ENCODE measurements at places on chromosomes 5 and 9. TPM values are rescaled to one million over a fixed set of nuclear protein-coding genes. Genes with fewer than 3 reads are reported as not detected.

DNA sequence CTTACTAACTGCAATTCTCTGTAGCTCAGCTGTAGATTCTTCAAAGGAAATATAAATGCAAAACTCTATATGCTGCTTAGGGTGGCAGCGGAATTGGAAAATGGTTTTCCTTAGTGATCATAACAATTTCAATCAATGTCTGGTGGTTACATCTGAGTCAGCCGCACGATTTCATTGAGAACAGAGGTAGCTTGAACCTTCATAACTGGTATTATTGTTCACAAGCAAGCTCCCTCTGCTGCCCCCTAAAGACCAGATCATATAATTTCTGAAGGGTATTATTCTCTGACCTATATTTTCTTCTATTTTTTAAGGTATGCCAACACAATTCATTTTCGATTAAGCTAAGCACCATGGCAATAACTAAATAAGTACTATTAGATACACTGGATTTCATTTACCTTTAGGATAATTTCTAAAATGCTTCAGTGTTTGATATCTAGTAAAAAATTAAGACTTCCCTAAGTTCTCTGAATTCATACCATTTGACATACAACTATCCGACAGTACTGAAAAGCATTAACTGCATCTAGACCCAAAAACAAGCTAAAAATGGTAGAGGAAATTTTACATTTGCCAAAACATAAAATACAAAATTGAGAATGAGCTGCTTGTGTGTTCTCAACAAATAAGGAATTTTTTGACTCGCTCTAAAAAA, 181.1 kb upstream of the SPEF2 start:
- DNase-seq = peak; percentile 75

- peak; percentile 57 for DNase-seq
These were observed 403.4 kb downstream of the MAN2A1 start for GRCh38 chr5:110092955-110093785.

DNA sequence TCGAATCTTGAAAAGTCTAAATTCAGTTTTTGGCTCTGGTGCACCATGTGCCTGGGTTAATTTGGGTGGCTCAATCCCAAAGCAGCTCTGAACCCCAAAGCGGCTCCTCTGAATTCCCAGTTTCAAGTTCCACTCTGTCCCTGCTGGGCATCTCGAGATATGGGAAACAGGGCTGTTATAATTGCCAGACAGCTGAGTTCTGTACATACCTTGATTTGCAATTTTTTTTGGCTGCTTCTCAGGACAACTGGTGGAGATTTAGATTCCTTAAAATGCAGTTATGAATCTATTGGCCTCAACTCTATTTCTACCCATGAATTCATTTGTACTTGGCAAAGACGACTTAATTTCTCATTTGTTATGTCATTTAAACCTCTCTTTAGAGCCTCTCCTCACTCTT, 808.5 kb downstream of the TLE4 start:
- DNase-seq = no peak

GRCh38 chr5:128762661-128763306, 202.5 kb upstream of the SLC27A6 start:
- DNase-seq = no peak

DNA sequence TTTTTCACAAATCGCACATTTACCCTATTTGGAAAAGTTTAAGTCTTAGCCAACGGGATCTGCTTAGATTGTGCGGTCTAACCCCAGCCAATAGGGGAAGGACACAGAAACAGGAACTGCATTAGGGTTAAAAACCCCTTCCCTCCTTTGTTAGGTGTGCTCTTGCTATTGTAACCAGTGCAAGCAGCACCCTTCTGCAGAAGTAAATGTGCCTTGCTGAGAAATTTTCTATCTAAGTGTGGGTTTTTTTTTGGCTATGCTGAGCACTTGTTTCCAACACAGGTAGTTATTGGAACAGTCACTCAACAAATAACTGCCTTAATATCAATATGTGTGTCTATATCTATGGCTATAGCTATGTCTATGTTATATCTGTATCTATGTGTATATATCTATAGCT, 190.0 kb downstream of the TRIM32 start:
- DNase-seq = no peak

DNA sequence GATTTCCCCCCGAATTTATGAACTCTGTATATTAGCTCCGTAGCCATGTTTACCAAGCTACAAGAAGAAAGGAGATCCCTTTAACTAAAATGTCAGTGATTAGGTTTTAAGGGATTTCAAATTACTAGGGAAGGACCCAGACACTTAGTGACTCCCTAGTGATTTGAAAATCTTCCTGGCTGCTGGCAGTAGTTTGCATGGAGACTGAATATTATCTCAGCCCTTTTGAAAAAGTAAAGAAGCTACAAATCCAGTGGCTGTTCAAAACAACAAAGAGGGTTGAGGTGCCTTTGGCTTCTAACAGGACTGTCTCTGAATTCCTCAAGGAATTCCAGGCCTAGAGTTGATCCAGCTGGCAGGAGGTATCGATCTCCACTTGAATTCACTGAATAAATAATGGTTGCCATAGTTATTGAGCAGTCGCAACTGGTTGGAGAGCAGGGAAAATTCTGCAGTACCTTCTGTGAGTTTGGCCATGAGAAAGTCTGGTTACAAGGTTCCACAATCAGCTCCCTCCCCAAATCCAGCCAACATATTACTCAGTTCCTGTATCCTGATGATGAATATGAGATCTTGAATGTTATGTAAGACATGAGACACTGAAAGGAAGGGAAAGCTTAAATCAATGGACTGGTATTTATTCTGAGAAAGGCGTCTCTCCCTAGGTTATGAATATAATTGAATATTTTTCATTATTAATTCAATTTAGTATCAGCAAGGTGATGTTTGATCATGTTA, 37.7 kb downstream of the NR4A3 start:
- peak; percentile 27 for DNase-seq

DNA sequence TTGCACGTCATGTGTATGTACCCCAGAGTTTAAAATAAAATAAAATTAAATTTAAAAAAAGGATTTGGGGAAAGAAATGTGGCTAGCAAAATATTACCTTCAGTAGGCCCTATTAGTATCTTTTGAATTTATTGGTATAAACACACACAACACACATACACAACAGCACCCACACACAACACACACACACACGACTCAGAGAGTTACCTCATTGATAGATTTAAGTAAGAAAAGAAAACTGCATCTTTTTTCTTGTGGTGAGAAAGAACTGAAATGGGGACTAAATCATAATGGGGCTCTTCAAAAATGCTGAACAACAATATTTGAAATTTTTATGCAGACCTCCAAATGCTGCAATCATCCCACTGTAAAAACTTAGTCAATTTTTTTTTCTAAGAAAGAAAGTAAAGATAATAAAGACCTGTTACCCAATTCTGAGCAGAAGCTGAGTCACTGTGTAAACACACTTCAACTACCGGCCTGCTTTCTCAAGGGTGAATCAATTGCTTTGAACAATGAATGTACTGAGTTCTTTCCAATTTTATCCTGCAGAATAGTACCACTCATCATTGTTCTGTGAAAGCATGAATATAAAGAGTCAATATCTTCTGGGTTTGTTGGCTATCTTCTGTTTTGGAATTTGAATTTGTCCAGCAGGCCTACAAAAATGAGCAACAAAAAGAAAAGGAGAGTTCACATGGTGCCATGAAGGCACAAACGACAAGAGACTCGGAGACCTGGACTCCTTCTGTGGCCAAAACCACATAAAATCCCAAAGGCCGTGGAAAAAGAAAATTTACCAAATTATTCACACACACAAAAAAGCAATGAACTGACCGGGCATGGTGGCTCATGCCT, 57.9 kb upstream of the CCNG1 start:
- no peak for DNase-seq

DNA sequence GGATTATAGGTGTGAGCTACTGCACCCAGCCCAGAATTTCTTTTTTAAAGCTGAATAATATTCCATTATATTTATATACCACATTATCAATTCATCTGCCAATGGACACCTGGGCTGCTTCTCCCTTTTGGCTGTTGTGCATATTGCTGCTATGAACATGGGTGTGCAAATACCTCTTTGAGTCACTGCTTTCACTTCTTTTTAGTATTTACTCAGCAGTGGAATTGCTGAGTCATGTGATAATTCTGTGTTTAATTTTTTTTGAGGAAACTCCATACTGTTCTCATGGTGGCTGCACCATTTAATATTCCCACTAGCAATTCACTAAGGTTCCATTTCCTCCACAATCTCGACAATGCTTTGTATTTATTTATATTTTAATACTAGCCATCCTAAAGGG, 36.1 kb upstream of the KIF4B start:
- no peak for DNase-seq

- DNase-seq = no peak
These were observed 212.0 kb downstream of the KDM4C start for GRCh38 chr9:6969805-6970204.

- DNase-seq = no peak
These were observed 18.1 kb downstream of the SLC1A1 start for GRCh38 chr9:4508246-4508906.

DNA sequence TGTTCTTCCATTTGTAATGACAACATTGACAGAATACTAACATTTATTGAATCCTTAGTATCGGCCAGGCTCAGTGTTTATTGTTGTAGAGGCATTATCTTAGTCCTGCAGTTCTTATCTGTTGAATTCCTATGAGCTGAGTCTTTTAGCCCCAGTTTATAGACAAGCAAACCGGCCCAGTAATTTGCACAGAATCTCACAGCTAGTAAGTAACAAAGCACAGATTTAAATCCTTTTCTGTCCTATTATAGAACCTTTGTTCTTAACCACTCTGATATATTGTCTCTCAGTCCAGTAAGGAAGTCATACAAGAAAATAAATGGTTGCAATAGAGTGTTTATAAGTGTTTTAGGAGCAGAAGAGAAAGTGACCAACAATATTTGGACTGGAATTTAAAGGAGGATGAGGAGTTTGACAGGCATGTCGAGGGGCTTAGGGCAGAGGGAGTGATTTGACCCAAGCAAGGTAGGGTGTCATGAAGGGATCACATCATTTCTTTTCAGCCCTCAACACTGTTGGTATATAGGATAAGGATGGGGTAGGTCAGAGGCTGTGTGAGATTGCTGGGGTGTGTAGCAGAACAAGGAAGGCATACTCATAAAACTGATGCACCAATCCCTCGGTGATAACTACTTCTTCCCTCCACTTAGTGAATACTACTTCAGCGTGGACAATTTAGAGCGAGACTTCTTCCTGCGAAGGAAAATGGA, 39.5 kb downstream of the LARP1 start:
- no peak for DNase-seq

DNA sequence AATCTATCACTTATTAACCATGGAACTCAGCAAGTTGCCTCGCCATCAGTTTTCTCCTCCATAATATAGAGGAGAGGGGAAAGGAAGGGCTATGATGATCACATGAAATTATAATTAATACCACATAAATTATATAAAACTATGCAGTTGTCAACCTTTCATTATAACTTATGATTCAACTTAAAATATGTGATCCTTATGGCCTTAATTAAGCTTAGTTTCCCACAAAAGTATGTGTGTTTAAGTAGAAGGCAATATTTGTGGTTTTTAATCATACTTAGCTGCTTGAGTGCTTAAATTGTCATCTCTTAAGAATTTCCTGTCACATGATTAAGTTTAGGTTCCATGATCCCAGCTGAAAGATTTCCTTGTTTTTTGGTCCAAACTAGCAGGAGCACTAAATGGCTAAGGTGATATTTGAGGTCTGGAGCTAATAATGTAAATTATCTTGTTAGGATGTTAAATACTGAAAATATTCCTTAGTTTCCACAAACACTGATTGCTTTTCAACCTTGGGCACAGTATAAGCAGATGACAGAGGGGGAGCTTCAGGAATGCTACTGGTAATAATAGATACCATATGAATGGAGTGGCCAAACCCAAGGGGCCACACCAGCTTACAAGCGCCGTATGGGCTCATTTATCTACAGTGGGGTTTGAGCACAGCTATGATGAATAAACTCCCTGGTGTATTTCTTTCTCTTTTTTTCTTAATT, 26.4 kb upstream of the F2R start:
- DNase-seq = no peak

DNA sequence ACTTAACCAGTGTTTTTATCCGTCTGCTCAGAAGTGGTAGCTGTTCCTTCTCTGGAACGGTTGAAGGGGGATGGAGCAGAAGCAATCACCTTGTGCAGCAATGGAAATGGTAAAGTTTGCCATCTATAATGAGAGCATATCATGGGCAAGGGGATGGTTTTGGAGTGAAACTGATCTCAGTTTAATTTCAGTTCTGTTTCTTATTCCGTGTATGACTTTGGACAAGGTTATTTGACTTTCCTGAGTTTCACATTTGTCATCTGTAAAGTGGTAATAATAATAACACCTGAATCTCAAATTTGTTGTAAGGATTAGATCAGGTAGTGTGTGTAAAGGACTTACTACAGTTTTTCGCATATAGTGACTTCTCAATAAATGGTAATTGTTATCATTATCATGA, 106.1 kb downstream of the PCSK1 start:
- no peak for DNase-seq

GRCh38 chr9:129163753-129164152, 14.3 kb downstream of the IER5L start:
- DNase-seq = no peak

DNA sequence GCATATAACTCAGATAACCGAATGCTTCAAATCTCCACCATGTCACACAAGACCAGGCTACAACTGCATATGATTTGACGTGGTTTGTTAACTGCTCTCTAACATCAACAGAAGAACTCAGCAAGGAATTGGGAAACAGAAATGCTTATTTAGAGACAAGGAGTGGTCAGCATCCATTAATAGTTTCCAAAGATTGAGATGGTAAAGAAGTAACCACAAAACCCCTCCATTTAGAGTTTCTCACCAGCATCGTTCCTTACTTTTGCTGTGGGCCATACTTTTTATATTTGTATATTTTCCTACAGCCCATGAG, 25.2 kb downstream of the DPYSL3 start:
- no peak for DNase-seq

Gene LARP1
- 180 TPM for total RNA-seq

Gene GFRA3
- total RNA-seq = 0.55 TPM

Gene PRRC1
- 30.1 TPM for total RNA-seq

Gene NEURL1B
- total RNA-seq = 9.1 TPM

Gene CCDC107
- 28.1 TPM for total RNA-seq

Gene FIBCD1
- total RNA-seq = 0.18 TPM

Gene FRMD3
- total RNA-seq = 5.1 TPM

Gene NDST1
- total RNA-seq = 16.5 TPM

Gene CTNNA1
- 228 TPM for total RNA-seq
